ENCODE measurements at places on chromosomes 2 and 18.

GRCh38 chr18:35247412-35248249, 6.8 kb downstream of the ZNF397 start:
- DNase-seq, result no peak

DNA sequence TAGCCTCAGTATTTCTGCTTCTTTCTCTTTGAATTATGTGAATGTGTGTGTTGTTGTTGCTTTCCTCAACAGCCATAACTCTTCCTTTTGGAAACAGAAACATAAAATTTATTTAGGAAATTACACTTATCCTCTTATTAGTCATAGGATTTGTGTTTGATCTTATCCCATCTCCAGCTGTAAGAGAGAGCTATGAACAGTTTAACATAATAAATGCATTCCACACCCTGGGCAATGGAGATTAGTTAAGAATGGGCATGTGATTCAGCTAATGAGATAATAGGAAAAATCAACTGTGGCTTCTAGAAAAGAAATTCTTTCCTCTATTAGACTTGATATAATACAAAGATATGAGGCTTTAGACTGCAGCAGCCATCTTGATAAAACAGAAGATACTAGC, 55.0 kb downstream of the SCN7A start:
- DNase-seq, result no peak

- DNase-seq, result no peak
Observed at GRCh38 chr18:76967721-76968472, 145.5 kb downstream of the ZNF236 start.

DNA sequence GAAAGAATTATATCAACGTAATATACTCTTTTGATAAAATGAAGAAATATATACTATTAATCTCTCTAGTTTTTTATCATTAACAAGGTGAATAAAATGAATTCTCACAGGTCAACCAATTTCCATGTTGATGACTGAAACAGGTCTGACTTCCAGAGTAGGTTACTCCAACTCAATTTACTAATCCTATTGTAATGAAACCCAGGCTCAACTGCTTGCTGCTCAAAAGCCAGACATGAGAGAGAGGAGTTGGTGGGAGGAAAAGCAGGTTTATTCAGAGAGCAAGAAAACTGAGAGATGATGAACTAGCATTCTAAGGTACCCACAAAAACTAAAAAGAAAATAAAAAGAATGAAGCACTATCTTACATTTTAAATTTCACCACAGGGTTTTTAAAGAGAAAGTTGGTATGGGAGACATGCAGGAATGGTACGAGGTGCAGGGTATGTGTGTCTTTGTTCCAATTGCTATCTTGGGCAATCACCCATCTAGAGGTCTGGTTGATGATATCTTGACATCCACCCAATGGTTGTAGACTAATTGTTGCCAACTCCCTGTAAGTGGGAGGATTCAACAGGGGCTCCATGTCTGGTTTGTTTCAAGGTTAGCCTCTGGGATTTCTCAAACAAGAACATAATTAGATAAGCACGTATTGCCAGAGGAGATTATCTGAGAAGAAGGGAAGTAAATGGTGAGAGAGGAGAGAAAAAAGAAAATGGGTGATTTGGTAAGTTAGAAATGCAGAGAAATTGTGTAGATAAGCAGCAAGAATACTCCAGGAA, 471.4 kb upstream of the REG3G start:
- no peak for DNase-seq

DNA sequence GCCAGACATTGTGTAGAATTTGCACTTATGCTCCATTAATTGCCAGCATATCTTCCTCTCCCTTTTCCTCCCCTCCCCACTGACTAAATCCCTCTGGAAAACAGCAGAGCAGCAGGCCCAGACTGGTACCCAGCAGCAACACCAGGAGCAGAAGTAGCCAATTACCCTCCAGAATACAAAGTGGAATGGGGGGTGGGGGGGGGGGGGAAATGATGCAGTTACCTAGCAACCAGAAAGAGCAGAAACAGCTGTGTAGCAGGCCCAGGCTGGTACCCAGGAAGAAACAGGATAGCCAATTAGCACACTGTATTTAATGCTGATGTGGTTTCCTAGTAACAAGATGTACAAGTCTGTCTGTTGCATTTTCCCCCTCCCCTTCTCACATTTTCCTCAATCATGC, 52.3 kb downstream of the KLF7 start:
- no peak for DNase-seq

DNA sequence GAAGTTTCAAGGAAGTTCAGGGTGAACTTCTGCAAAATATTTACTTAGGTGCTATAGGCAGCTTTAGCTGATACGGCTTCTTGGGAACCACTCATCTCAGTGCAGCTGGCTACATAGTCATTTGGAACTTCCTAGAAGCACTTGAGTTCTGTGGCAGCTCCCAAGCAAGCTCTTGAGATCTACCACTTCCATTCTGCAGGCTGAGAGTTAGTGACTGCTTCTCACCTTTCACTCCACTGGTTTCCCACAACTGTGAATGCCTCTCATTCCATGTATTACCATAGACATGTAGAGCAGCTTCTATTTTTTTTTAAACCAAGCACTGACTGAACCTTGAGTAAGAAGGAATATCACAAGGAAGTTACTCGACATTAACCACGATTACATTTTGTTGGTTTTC, 994.1 kb upstream of the ACVR2A start:
- DNase-seq, result no peak

GRCh38 chr2:230697676-230698075, 15.0 kb upstream of the CAB39 start:
- no peak for DNase-seq

GRCh38 chr2:69083235-69083748, 70.3 kb downstream of the ANTXR1 start:
- no peak for DNase-seq

GRCh38 chr18:21341141-21341540, 99.1 kb downstream of the GREB1L start:
- DNase-seq, result no peak

- no peak for DNase-seq
Observed at GRCh38 chr2:30349691-30350090, 97.4 kb upstream of the LCLAT1 start.

DNA sequence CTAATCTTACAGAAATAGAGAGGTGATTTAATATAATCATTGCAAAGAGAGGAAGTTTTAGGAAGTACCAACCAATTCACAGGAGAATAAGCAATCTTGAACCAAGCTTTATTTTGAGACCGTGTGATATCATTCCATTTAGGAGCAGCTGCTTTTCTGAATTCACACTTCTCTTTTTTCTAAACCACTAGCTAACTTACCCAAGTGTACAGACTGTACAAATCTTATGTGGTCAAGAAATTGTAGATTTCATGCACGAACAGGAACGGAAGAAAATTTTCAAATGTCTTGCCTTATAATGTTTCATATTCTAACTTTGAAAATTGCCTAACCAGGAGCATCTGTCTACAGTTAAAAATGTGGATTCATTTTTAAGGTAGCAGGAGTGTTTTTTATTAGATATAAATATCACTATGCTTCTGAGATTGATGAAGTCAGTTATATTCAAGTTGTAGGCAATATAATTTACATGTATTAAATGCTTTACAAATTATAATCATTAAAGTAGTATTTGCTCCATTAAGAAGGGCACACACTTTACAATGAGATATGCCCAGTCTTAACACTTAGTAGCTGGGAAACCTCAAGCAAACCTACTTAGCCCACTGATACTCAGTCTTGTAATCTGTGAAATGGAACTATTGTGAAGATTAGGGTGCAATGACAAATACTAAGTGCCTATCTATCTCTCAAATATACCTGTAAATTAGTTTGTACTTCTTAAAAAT, 302.2 kb upstream of the STON1 start:
- DNase-seq, result no peak

GRCh38 chr2:205714058-205714776, 31.9 kb downstream of the NRP2 start:
- DNase-seq, result no peak

All from stimulated activated CD8-positive, alpha-beta memory T cell treated with anti-CD3 and anti-CD28 coated beads, Interleukin-4, amount 100 ng/mL, for 1 hour (primary cell).